ENCODE measurements at places on chromosomes 2 and 18.
A peak's percentile ranks its signal among the peaks of the same experiment; 100 is the strongest.

- no peak for DNase-seq
Measured at GRCh38 chr2:64874593-64874992, 114.6 kb upstream of the SLC1A4 start.

- no peak for DNase-seq
Measured at GRCh38 chr2:195021711-195022507, 635.1 kb upstream of the SLC39A10 start.

GRCh38 chr2:233414273-233414654 lies 60.0 kb downstream of the DGKD start:
- no peak for DNase-seq

DNA sequence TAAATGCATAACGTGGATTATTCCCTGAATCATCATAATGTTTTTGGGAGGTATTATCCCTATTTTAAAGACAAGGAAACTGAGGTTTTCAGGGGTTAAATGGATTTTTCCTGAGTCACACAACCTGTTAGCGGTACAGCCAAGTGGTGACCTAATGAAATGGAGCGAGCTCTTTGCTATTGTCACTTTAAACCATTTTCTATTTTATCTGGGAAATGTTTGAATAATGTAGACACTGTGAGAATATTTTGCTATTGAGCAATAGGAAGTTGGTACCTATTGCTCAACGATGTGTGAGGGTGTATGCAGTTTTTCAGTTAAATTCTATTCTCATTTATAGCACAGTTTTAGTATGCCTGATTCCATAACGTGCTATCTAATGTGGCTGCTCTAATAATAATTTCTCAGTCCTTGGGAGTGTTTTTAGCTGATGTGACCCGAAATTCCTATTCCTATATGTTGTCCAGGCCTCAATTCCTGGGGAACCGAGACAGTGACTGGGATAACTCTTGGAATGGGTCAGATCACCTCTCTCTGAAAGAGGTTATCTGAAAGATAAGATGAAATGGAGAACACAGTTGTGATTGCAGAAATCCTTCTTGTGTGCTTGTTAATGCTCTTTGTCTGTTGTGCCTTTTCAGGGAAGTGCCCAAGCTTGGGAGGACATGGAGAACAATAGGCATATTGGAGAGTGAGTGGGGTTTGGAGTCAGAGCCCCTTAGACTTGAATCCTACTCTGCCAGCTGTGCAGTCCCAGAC lies 38.4 kb downstream of the ABCB11 start:
- DNase-seq, result no peak

DNA sequence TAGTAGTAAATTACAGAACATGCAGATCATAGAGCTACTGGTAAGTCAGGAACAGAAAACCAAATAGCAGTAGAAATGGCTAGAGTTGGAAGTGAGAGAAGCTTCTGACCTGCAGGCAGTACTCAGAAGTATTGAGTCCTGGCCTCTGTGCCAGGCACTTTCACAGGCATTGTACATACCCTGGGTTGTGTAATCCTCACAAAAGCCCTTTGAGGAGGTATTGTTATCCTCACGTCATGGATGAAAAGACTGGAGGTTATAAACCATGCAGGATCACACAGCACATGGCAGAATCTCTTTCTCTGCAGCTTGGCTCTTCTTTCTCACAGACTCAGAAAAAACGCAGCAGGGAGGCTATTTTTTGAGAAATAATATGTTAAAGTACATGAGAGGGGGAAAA lies 789.3 kb upstream of the FAM98A start:
- DNase-seq, result no peak

DNA sequence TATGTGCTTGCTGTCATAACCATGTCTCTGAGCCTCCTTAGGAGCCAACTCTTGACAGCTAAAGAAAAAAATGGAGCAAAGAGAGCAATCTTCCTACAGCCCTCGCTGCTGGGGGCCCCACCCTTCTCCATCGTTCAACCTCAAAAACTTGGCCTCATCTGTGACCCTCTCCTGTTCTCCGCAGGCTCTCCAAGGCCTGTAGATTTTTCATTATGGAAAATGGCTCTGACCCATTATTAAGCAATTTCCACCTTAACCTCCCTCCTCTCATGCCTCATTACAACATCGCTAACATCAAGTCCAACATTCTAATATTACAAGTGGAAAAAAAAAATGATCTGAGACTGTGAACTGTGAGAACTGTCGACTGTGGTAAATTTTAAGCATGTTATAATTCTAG lies 98.7 kb downstream of the SLC8A1 start:
- DNase-seq, result no peak

- no peak for DNase-seq
Measured at GRCh38 chr18:78408623-78409022, 571.0 kb upstream of the SALL3 start.

DNA sequence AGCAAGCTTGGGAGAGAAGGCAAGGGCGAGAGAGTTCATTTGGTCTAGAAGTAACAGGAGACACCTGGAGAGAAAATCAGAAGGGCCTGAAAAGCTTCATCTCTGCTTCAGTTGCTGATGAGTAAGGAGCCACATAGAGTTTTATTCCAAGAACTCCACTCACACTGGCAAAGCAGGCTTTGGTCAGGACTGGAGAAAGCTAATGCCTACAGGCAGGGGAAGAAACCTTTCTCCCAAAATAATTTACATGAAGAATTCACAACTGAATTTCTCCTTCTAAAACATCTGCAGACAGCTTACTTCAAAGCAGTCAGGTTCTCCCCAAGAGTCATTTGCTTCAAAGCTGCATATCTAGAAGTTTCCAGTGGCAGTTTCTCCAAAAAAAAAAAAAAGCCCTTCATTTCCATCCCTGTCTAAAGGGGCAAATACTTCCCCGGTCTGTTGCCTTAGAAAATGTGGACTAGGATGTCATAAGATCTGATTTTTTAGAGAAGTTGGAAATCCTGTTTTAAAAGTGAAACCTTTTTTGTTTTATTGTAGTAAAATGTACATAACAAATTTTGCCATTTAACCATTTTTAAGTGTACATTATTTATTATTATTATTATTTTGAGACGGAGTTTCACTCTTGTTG lies 46.3 kb downstream of the TMEM247 start:
- DNase-seq, result no peak

- no peak for DNase-seq
Measured at GRCh38 chr2:79511320-79511951, 1.4 kb upstream of the CTNNA2 start.

GRCh38 chr2:206084870-206085741 lies 868 bp downstream of the INO80D start:
- DNase-seq, result peak; percentile 26

DNA sequence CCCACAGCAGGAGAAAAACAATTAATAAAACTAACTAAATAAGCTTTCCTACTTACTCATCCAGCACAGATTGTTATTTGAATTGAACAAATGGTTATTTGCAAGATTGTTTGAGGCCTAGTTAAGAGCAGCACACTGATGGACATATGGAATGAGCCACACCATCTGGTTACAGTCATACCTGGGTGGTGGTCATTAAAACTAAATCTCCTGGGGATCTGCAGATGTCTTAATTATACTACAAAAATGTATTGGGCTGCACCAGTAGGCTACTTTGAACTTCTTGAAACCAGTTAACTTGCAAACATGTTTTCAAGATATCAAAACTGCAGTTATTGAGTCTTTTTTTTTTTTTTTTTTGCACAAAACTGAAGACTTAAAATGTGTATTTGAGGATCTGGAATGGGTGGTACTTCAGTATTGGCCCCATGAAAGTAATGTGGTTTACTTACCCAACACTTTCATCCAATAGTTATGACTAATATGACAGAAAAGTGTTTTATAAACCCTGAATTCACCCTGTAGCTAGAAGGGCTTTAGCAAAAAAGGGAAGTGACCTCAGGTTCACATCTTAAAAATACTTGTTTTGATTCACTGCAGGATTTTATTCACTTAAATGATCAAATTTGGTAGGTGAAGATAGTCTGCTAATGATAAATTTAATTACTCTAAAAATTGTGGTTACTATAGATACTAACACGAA lies 10.8 kb downstream of the AGFG1 start:
- DNase-seq, result no peak

- DNase-seq, result no peak
Measured at GRCh38 chr2:127217470-127218325, 2.4 kb downstream of the CYP27C1 start.

DNA sequence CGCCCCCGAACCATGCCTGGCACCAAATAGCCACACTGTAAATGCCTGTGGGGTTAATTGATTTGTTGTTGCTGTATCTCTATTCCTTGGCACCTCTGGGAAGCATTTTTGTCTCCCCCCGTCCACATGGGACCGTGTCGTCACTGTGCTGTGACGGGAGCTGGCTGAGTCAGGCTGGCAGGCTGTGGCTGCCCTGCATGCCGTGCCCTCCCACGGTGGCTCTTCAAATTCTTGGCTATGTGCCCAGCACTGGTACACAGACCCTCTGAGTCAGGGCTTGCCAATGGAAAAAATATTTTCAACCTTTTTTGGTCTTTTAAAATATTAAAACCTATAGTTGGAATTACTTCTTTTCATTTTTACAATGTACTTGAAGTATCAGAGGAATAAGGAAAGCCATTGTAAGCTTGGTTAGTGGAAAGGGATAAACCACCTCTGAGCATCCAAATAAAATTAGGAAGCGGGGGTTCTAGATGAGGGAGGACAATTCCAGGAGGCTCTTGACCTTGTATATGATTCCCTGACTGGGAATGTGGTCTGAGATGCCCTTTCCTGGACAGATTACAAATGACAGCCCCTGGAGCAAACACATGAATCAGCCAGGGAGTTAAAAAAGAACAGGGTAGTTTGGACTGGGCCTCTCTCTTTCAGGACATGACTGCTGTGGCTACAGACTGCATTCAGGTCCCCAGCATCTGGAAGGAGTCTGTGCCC lies 59.4 kb downstream of the DGKD start:
- peak; percentile 78 for DNase-seq

GRCh38 chr2:29117636-29118303 lies 2.6 kb downstream of the CLIP4 start:
- no peak for DNase-seq

GRCh38 chr2:199455545-199456382 lies 2.0 kb downstream of the SATB2 start:
- DNase-seq, result no peak

GRCh38 chr2:195520671-195521155 lies 136.3 kb upstream of the SLC39A10 start:
- no peak for DNase-seq

- DNase-seq, result no peak
Measured at GRCh38 chr2:33288011-33288410, 188.4 kb upstream of the RASGRP3 start.

- no peak for DNase-seq
Measured at GRCh38 chr18:37270038-37270665, 295.4 kb downstream of the CELF4 start.

- no peak for DNase-seq
Measured at GRCh38 chr18:79645291-79645983, 34.2 kb upstream of the CTDP1 start.

- DNase-seq, result no peak
Measured at GRCh38 chr2:37191253-37191652, 2.8 kb upstream of the SULT6B1 start.

DNA sequence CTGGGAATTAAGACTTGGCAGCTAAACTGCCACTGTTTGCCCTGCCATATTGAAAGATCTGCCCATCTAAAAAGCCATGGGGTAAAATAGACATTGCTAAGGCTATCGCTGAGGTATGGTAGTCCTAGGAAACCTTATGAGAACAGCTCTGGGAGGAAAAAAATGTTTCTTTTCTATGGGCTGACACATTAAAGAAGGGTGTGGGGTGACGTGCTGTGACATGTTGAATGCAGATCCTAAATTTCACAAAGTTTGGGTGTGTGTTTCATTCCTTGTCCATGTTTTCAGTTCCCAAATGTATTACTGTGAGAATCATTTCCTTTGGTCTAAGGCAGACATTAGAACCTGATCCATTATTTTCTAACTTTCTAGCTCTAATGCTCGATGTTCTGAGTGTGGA lies 766.4 kb downstream of the BCL11A start:
- DNase-seq, result no peak

All from stimulated activated CD8-positive, alpha-beta memory T cell treated with anti-CD3 and anti-CD28 coated beads, Interleukin-15, amount 100 ng/mL, for 4 hours (primary cell).